ENCODE measurements at places on chromosomes 16 and 17. TPM values are rescaled to one million over a fixed set of nuclear protein-coding genes. Genes with fewer than 3 reads are reported as not detected.

The MRPL27 gene
- total RNA-seq = 71.7 TPM

The HBA2 gene
- 64.9 TPM for total RNA-seq

DNA sequence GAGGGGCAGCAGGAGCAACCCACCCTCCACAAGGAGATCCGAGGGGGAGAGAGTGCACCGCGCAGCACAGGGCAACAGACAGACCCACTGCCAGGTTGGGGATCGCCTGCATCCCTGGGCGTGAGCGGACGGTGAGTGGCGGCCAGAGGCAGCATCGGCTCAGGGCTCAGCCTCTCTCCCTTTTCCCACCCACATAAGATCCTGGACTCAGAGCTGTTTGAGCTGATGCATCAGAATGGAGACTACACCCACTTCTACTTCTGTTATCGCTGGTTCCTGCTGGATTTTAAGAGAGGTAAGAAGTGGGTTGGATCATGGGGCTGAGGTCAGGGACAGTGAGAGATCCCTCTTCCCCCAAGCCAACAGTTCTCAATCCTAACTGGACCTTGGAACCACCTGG, 23.2 kb downstream of the MNT start:
- DNase-seq = no peak

GRCh38 chr17:63703556-63704258, 3.8 kb upstream of the LIMD2 start:
- DNase-seq = no peak

The WFIKKN1 gene
- 1.1 TPM for total RNA-seq

GRCh38 chr17:12917399-12917798, 100.4 kb downstream of the ELAC2 start:
- DNase-seq = no peak

- DNase-seq = no peak
Observed at GRCh38 chr16:35743101-35743692, 2283.8 kb downstream of the TP53TG3F start.

The TRIM72 gene
- 0.02 TPM for total RNA-seq

DNA sequence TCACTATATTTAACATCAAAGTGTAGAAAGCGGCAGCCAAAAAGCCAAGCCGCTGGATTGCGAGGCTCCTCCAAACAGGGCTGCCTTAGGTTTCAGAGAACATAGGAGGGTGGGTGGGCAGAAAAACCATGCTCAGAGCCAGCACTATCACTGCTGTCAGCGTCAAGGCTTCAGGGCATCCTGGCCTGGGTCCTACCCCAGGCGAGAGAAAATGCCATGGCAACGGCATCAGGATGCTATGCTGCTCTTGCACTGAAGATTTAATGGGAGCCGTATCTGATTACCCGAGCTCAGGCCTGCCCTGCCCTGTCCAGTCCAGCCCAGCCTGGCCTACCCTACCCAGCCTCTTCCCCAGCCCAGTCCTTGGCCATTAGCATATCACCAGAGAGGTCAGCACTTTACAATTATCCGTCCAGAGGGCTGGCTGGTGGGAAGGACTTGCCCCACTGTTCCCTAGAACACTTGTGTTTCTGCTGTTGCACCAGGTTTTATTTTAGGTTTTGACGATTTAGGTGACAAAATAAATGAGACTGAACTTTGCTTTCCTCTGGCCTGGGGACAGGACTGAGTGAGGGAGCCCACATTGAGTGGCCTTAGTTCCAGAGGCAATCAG, 61.1 kb downstream of the TOM1L2 start:
- DNase-seq = no peak

- no peak for DNase-seq
Observed at GRCh38 chr17:7219229-7219811, 316 bp downstream of the DLG4 start.

DNA sequence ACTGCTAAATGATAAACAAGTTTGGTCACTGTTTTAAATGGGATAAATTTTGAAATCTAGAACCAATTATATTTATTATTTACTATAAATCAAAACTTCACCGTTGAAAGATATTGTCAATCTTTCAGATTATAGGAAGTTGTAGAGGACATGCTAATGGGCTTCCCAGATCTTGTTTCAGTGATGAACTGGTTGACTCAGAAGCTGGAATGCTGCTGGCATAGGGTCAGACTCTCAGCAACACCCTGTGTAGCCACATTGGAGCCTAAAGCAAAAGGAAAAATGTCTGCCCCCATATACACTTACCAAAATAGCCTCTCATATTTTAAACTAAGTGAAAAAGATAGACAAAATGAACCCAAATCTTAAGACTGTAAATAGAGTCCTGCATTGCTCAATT, 916.9 kb upstream of the SOX9 start:
- no peak for DNase-seq

DNA sequence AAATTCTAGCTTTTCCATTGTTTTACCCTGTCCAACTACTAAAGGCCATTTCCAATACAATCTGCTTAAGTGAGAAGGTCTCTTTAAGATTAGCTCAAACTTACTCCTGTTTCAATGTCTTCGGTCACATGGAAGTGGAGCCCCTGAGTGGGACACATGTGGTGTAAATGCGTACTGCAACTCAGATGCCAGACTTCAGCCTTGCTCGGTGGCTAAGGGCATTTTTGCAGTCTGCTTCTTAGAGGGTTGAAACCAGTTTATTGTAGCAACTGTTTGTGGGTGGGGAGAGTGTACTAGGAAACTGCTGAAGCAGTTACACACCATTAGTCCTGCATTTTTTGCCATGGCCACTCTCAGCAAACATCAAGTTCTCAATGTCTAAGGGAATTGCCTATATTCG, 140.6 kb downstream of the PARN start:
- DNase-seq = no peak

The SHPK gene
- total RNA-seq = 23.5 TPM

DNA sequence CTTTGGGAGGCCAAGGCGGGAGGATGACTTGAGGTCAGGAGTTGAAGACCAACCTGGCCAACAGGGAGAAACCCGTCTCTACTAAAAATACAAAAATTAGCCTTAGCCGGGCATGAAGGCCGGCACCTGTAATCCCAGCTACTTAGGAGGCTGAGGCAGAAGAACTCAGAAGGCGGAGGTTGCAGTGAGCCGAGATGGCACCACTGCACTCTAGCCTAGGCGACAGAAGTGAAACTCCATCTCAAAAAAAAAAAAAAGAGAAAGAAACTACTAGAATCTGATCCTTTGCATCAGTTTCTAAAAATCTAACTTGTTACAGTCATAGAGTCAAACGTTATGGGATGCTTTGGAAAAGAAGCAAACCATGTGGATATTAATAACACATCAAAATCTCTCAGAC, 1.6 kb upstream of the PECAM1 start:
- DNase-seq = no peak

The CNTD1 gene
- total RNA-seq = 0.61 TPM

DNA sequence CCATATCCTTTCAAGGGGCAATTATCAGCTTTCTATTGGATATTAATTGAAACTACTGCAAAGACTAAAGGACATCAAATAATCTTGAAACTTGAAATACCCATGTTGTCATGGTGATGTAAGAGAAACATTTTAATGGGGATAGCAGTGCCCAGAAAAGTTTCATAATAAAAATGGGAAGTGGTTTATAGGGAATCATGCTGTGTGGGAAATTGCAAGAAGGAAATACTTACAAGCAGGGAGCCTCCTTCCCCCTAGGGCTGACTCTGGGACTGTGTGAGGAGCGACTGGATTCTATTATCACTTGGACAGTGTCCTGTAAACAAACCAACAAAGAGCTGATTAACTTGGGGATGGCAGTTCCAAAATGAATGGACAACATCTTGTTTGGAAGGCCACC, 1393.1 kb upstream of the GOT2 start:
- DNase-seq = no peak

DNA sequence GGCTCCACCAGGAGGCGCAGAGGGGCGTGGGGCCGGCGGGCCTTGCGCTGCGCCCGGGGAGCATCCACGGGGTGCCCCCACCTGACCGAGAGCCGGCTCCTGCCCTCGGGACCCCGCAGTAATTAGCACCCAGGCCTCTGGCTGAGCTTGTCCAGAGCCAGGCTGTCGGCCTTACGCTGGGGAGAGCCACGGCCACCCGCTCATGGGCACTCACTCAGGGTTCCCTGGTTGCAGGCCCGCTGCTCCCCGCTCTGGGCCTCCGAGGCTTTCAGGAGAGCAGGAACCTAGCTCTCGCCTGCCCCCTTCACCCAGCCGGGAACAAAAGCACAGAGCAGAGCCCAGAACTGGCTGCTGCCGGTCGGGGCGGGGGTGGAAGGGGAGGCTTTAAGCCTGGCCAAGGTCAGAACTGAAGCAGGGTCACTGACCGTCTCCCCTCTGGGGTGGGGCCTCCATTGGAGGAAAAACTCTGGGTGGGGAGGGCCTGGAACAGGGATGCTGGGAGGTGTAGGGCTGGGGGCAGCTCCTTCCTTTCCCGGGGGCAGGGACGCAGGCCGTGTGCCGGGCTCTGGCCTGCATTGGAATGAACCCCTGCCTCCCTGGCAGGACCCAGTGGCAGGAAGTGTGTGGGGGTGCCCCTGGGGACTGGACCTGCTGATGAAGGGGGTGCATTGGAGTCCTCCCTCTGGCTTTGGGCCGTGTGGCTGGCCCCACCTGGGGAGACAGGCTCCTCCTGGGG, 12.3 kb downstream of the GLIS2 start:
- peak; percentile 73 for DNase-seq

The TNS4 gene
- 20.4 TPM for total RNA-seq

DNA sequence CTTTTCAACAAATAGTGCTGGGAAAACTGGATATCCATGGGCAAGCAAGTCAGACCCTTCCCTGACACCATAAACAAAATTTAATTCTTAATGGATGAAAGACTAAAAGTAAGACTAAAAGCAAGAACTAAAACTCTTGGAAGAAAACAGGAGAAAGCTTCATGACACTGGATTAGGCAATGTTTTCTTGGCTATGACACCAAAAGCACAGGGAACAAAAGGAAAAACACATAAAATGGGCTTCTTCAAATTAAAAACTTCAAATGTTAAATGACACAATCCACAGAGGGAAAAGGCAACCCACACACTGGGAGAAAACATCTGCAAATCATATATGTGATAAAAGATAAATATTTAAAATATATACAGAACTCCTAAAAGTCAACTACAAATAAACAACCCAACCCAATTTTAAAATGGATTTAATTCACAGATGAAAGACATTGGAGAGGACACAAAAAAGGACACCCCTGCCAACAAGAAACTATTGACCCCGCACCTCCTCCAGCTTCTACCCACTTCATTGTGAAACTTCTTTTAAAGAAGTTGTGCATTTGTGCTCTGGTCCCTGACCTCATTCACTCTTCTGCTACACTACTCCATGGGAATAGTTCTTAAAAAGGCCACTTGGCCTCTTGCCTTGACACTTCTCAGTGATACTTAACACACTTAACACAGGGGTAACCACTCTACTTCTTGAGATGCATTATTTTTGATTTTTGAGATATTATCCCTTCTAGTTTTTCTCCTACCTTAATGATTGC, 80.3 kb downstream of the TRIM37 start:
- DNase-seq = no peak

The ANKRD40CL gene
- total RNA-seq = 54.5 TPM

The KRT12 gene
- 4.4 TPM for total RNA-seq

DNA sequence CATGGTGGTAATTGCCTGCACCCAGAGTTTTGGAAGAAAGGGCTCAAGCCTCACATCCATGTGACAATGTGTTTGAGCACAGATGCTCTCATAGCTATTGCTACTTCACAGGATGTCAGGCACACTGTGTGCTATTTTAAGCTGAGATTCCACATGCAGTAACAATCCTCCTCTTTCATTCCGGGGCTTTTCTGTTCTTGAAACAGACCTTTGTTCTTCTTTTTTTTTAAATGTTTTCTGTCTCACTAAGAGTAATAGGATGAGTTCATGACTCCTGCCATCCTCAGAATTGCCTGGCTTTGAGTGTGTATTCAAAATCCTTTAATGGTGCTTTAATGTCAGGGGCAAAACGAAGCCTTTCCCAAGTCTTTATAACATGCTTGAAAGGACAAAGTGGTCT, 198.9 kb downstream of the ABCC12 start:
- DNase-seq = no peak

- DNase-seq = no peak
Observed at GRCh38 chr17:41959030-41959335, 7.6 kb upstream of the CNP start.

- DNase-seq = no peak
Observed at GRCh38 chr17:67509390-67510287, 132.6 kb downstream of the PITPNC1 start.

DNA sequence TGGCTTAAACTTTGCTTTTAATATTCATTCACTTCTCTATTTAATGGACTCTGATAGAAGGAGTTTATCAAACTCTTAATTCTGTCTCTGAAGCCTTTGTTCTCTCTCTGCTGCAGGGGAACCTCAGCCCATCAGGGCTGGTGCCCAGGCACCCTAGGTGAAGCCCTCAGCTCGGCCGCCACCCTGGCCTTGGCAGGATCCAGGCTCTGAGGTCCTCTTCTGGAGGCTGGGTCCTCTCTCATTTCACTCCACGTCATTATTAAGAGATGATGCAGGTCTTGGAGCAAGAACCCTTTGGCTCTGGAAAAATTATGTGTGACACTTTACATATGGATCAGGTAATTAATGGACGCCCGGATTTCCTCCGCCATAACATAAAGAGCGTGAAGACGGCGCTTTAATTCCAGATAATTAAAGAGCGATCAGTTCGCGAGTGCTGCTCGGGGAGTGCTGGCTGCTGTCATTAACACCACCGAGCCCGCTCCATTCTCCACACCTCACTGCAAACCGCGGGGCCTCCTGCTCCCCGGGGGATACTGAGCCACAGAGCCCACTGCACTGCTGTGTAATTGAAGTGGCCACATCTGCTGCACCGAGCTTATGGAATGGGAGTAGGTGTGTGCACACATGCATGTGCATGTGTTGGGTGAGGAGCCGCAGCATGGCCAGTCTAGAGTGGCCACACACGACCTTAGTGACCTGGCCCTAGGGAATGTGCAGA, 259.4 kb upstream of the TNRC6C start:
- no peak for DNase-seq

The STH gene
- not detected for total RNA-seq

The TNP2 gene
- total RNA-seq = not detected

GRCh38 chr16:89519881-89520280, 11.7 kb downstream of the SPG7 start:
- DNase-seq = no peak

DNA sequence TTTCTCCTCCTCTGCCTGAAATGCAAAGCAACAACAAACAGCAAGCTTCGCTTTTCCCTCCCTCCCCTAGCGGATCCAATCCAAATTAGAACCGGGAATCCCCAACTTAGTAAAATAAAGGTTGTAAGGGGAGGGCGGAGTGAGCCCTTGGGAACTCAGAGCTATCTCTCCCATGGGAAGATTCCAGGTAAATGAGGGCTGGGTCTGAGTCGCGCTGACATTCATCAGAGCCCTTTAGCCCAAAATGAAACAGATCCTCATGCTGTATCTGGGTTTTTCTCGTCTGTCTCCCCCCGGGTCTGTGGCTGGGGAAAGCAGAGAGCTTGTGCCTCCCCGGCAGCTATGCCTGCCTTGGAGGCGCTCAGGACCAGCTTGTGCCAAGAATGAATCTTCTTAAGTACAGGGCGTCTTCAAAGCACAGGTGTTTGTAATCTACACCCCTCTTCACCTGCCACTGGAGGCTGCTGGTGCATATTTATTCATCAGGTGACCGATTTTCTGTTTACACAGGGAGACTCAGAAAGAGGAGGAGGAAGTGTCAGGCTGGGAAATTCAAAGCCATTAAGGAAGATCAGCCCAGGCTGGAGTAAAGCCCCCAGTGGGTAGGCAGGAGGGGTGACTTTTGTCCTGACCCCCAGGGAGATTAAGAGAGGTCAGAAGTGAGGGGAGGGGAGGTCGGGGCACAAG, 55.0 kb upstream of the GSE1 start:
- DNase-seq = peak; percentile 82

All from colonic mucosa (tissue), 4 donors.